ENCODE measurements at places on chromosomes 11 and 22.

- DNase-seq = no peak
These were observed 2.0 kb upstream of the UBXN1 start for GRCh38 chr11:62680825-62681240.

GRCh38 chr22:45692549-45692948, 20.9 kb downstream of the ATXN10 start:
- no peak for DNase-seq

DNA sequence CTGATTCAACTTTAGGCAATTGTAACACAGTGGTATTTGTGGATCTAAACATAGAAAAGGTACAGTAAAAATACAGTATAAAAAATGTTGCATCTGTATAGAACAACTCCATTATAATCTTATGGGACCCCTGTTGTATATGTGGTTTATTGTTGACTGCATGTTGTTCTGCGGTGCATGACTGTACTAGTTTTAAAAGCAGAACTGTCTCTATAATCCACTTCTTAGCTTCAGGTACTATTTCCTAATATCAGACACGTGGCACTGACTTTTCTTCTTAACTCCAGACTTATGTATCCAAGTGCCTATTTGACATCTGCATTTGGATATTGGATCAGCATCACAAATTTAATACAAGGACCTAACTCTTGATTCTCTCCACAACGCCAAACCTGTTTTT, 41.1 kb downstream of the PACS1 start:
- no peak for DNase-seq

- no peak for DNase-seq
These were observed 183.9 kb upstream of the NCAM1 start for GRCh38 chr11:112777283-112777751.

DNA sequence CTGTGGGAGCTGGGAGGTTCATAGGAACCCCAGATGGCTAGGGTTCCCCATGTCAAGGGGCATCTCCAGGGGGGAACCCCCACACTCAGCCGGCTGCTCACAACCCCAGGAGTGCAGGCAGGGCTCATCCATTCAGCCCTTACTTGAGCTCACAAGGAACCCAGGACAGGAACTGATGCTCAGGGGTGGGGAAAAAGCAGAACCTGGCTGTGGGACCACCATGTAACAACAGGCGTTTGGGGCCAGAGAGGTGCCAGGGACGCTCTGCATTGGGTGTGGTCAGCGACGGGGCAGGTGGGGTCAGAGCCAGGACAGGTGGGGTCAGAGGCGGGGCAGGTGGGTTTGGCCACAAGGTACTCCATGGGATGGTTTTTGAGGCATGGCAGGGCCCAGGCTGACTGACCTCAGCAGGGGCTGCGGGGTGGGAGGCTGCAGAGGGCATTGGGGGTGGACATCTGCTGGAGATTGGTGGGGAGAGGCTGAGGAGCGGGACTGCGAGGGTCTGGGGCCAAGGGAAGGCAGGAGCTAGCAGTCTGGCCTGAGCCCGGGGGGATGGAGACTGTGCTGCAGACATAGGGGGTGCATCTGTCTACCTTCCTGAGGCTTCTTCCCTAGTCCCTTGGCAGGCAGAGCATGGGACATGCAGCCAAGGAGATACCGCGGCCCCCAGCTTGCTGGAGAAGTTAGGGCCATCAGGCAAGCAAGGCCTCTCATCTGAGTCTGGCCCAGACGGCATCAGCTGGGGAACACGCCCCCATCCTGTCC, 34.0 kb upstream of the CARS1 start:
- DNase-seq = no peak

GRCh38 chr11:19349340-19350025, 108.7 kb upstream of the E2F8 start:
- DNase-seq = no peak

Measured in hindlimb muscle (tissue), 1 donor.